Fibroblast of the aortic adventitia (primary cell): ENCODE measurements at places on chromosomes 1 and 21. TPM values are rescaled to one million over a fixed set of nuclear protein-coding genes. Genes with fewer than 3 reads are reported as not detected.

The GPR37L1 gene
- not detected in 2 replicates for total RNA-seq

The DMBX1 gene
- total RNA-seq: not detected in 2 replicates

The HRNR gene
- total RNA-seq: not detected in 2 replicates

The LRRC52 gene
- total RNA-seq: not detected in 2 replicates

The LAMC2 gene
- 2.0 and 2.8 TPM in 2 replicates for total RNA-seq

The CTBS gene
- 14.5 and 23.0 TPM in 2 replicates for total RNA-seq

The F3 gene
- total RNA-seq: 6.9 and 24.0 TPM in 2 replicates

The FBXO2 gene
- total RNA-seq: 2.0 and 3.9 TPM in 2 replicates

- no peak for DNase-seq
Measured at GRCh38 chr1:157168015-157168414, 29.8 kb upstream of the ETV3 start.

DNA sequence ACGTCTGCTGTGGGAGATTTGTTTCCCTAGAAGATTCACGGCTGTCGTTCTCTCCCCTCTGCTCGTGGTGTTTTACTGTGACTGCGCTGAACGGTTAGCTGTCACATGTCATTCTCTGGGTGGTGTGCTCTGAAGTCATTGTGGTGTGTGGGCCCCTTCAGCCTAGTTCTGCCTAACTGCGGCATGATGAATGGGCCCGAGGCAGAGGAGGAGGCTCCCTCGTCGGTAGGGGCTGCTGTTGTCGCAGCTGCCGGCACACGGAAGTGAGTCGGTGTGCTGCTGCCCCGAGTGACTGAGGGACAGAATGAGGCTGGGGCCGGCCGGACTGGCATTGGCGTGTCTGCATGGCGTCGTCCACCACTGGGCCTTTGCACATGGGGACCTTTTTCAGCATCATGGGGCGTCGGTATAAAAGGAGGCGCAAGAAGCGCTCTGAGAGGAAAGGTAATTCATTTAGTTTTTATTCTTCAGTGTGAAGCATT lies 77.9 kb downstream of the ADARB1 start:
- DNase-seq: no peak

GRCh38 chr1:85042413-85042812 lies 5.9 kb downstream of the MCOLN3 start:
- DNase-seq: no peak

DNA sequence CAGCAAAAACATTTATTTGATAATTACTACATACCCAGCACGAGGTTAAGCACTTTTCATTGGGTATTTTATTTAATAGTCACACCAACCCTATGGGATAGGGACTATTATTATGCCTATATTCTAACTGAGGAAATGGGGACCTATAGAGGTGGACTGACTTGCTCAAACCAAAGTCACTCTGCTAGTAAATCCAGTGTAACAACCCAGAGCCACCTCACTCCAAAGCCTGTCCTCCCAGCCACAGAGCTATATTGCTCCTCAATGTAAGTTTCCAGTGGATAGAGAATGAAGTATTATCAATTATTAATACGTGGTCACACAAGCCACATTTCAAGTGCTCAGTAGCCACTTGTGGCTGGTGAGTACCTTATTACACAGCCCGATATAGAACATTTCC lies 97.5 kb downstream of the RGS2 start:
- DNase-seq: no peak

DNA sequence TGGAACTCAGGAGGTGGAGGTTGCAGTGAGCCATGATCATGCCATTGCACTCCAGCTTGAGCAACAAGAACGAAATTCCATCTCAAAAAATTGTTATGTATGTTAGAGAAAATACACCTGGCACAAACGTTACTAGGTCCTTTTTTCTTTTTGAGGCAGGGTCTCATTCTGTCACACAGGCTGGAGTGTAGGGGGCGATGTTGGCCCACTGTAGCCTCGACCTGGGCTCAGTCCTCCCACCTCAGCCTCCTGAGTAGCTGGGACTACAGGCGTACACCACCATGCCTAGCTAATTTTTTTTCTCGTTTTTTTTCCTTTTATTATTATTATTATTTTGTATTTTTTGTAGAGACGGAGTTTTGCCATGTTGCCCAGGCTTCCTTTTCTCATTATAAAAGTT lies 4.4 kb downstream of the HAX1 start:
- DNase-seq: no peak

GRCh38 chr1:65146908-65147423 lies 1.0 kb upstream of the AK4 start:
- no peak for DNase-seq

DNA sequence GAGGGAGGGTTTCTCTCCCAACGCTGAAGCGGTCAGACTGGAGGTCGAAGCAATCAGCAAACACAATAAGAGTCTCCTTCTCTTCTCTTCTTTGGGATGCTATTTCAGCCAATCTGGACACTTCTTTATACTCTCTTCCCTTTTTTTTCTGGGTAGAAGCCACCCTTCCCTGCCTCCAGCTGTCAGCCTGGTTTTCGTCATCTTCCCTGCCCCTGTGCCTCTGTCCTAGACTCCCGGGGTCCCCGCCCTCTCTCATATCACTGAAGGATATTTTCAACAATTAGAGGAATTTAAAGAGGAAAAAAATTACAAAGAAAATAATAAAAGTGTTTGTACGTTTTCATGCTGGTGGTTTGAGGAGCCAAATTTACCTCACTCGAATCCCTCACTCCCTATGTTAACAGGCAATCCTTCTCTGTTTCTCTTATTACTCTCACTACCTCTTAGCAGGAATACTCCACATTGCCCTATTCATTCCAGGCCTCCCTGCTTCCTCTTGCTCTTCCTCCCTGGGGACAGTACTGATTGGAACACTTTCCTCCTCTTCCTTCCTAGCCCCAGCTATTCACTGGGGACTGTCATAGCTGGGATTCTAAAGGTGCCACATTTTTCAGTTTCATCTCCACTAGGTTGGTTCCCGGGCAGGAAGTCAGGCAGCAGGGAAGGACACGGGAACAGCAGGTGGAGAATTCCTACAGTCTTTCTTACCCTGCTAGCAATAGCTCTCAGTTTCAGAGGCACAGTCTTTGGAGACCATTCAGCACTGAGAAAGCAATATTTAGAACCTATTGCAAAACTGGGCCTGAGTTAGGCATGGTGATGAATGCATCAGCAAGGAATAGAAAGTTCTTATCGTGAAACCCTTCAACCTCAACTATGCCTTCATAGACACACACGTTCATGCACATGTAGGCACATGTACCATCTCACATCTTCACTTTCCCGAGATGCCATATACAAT lies 288.0 kb downstream of the PBX1 start:
- DNase-seq: no peak

DNA sequence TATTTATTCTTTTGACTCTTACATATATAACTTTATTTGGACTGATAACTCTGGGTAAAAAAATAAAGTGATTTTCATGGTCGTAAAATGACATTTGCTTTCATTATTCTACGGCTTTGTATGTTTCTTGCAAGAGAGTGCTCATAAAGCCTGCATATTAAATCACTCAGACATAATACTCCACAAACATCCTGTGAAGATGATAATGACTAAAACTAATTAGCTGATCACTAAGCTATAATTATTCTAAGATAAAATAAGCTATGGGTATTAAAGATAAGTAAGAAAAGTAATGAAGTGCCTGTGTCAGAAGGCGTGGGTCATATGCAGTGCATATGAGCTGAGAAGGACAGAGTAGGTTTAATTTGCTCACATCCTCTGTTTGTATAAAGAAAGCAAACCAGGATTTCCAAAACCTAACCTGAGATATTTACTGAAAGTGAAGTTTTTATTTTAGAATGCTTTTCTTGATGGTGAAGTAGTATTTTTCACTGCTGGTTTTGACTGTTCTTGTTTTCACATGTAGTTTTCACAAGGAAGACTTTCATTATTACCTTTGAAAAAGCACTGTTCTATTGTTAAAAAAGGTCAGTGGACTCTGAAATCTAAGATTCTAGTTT lies 278.8 kb downstream of the AMY1C start:
- DNase-seq: no peak

- peak; percentile 4 for DNase-seq
Measured at GRCh38 chr1:169149555-169150286, 43.2 kb downstream of the ATP1B1 start.

DNA sequence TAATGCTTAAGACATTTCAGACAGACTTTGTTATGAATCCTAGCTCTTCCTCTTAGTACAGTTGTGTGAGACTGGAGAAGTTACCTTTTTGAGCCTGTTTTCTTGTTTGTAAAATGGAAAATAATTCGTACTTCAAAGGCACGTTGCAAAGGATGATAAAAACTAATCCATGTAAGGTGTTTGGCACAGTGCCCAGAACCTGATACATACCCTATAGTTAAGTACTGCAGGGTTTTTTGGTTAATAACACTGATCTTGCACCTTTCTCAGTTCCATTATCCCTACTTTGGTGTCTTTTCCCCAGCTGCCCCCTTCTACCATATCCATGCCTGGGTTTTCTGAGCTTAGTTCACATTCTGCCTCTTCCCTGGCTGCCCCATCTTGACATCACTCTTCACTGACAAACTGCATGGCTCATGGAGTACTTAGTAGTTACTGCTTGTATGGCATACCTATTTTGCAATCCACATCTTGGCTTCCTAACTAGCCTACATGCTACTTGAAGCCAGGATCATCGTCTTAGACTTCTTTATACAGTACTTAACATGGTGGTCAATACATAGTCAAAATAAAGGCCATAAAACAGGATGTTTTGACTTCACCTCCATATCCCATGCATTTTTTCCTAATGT lies 10.1 kb downstream of the CCDC185 start:
- DNase-seq: peak; percentile 37

GRCh38 chr1:245348626-245349025 lies 193.8 kb downstream of the KIF26B start:
- no peak for DNase-seq

DNA sequence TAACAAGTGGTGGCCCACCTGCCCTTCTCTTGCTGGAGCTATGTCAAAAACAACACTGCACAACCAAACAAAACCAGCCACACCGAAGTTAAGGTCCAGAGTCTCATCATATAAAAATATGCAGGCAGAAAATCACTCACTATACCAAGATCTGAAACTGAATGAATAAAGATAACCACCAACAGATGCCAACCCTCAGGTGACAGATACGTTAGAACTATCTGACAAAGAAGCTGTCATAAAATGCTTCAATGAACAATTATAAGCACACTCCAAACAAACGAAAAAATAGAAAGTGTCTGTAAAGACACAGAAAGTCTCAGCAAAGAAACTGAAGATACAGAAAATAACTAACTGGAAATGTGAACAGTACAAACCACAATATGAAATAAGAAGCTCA lies 14.0 kb downstream of the ZNF496 start:
- DNase-seq: no peak

GRCh38 chr1:37476460-37477197 lies 2.2 kb downstream of the ZC3H12A start:
- DNase-seq: peak; percentile 94

- no peak for DNase-seq
Measured at GRCh38 chr1:160552425-160552824, 26.9 kb downstream of the CD84 start.

DNA sequence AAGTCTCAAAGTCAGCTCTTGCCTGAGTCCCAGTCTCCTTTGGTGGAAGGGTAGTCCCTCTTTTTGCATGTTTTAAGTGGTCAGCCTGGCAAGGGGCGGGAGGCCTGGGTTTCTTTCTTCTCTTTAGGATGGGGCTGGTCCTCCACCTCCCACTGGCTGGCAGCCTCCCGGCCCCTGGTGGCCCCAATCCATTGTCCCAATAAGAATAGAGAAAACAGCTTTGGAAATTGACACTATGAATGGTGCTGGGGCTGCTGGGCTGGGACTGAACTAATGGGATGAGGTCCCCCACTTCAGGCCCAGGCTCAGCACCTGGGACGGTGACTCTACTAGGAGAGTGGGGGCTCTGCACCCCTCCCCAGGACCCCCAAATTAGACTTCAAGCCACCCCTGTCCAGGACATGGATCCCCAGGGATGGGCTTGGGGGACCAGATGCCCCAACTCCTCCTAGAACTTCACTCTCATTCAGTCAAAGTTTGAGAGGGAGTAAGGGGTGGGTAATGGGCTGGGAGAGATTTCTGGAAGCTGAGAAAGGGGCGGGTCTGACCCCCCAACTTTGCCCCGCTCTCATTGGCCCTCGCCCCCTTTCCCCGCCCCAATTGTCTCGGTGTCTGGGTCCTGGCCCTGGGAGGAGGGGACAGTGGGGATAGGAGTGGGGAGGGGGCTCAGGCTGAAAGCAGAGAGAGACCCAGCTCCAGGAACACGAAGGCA lies 18.2 kb downstream of the SLC27A3 start:
- DNase-seq: no peak

DNA sequence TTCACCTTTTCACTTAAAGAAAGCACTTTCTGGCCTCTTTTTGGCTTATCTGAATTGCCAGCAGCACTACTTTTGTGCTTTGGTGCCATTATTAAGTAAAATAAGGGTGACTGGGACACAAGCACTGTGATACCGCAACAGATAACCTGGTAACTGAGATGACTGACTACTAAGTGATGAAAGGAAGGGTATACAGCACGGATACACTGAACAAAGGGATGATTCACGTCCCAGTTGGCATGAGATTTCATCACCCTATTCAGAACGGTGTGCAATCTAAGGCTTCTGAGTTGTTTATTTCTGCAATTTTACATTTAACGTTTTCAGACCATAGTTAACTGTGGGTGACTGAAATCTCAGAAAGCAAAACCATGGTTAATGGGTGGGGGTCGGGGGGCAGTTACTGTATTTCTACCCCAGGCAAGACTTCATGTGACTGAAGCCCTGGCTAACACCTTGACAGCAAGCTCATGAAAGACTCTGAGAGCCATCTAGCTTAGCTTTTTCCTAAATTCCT lies 102.8 kb downstream of the CLIC6 start:
- DNase-seq: peak; percentile 85

GRCh38 chr21:33128538-33128937 lies 58.6 kb downstream of the OLIG1 start:
- no peak for DNase-seq

DNA sequence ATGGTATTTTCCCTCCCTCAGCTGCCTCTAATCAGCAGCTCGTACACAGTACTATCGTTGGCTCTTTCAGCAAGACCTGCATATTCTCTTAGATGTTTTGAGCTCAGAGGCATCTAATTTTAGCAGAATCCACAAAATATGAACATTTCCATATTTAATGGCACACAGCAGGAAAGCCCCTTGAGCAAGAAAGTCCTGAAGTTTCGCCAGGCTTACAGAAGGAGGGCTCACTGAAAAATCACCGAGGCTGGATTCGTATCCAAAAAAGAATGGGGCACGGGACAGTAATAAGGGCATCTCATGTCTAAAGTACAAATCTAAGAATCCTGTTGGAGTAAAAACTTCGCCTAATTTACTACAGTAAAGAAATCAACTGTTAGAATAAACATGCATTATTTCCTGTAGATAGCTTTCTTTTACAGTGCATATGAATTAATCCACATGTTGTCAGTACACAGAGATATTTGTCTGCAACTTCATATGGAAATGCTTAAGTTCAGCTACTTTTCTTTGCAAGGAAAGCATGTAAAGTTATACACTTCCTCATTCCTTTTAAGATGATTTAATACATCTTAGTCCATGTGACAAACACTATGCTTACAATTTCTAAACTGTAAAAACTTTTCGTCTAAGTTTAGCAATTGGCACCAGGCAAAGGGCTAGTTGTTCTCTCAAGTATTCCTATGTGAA lies 1205.3 kb upstream of the ADGRL4 start:
- peak; percentile 8 for DNase-seq
